T-helper 2 cell treated with Interferon-gamma antibody and Interleukin-4, amounts not matched to agents 5 μg/mL and 100 μg/mL, for 36 hours (primary cell): ENCODE measurements at places on chromosomes 5 and 9.

- peaks cover 86% of the 10 kb centered on the region for H3K27me3 ChIP-seq
- no peak overlapping the region for H3K4me3 ChIP-seq
- H3K4me1 ChIP-seq = no peaks in the 10 kb centered on the region
- no peak for DNase-seq
Observed at GRCh38 chr5:73301208-73301901, 128.4 kb downstream of the TMEM174 start.

GRCh38 chr9:136292026-136292538, 11.8 kb downstream of the CCDC187 start:
- no peaks in the 10 kb centered on the region for H3K36me3 ChIP-seq
- no peaks in the 10 kb centered on the region for H3K4me1 ChIP-seq
- no peak for DNase-seq
- H3K27ac ChIP-seq = no peak overlapping the region
- H3K4me3 ChIP-seq = no peak overlapping the region
- no peaks in the 10 kb centered on the region for H3K27me3 ChIP-seq

DNA sequence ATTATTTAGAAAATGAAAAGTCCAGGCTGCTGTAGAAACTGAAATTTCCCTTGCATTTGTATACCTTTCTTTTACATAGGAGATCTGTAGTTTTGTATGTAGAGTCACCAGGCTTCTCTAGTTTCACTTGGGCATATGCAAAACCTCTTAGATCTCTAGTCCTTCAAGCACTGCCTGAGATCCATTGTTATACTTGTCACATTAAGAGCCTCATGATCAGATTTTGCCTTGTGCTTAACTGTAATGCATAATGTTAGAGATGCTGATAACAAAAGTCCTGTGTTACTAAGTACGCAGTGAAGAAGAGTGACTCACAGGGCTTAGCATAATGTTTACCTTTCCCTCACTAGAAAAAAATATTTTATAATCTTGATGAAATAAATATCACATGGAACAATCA, 250.2 kb downstream of the CYLC2 start:
- H3K27ac ChIP-seq = no peak overlapping the region
- H3K36me3 ChIP-seq = no peaks in the 10 kb centered on the region
- DNase-seq = no peak
- H3K27me3 ChIP-seq = no peaks in the 10 kb centered on the region

- H3K27me3 ChIP-seq = no peaks in the 10 kb centered on the region
- no peaks in the 10 kb centered on the region for H3K36me3 ChIP-seq
- DNase-seq = peak; percentile 62
- no peak overlapping the region for H3K27ac ChIP-seq
- H3K4me3 ChIP-seq = no peak overlapping the region
- peaks cover 10% of the 10 kb centered on the region for H3K4me1 ChIP-seq
Observed at GRCh38 chr9:27784847-27785713, 211.8 kb upstream of the C9orf72 start.

- H3K27ac ChIP-seq = no peak overlapping the region
- no peak for DNase-seq
- H3K4me3 ChIP-seq = no peak overlapping the region
- peaks cover 5% of the 10 kb centered on the region for H3K4me1 ChIP-seq
Observed at GRCh38 chr5:59592101-59592500, 301.4 kb downstream of the PDE4D start.

DNA sequence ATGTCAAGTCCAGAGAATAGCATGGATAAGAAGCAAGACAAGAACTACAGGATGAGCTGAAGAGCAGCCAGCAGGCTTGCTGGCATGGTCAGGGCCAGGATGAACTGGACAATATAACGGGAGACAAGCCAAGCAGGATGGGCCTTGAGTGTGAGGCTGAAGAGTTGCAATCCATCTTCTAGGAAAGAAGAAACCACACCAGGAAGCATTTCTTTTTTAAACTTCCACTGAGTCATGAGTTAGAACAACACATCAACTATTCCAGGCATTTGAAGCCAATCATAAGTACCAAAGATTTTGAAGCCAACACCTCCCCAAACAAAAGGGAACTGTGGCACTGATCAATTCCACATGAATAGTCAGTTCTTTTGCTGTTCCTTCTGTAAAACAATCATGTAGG, 27.3 kb downstream of the SLC31A2 start:
- H3K36me3 ChIP-seq = peaks cover 64% of the 10 kb centered on the region
- no peak overlapping the region for H3K4me3 ChIP-seq
- H3K27ac ChIP-seq = no peak overlapping the region
- no peak for DNase-seq
- no peaks in the 10 kb centered on the region for H3K4me1 ChIP-seq

- DNase-seq = no peak
- no peak overlapping the region for H3K4me3 ChIP-seq
- H3K27me3 ChIP-seq = no peaks in the 10 kb centered on the region
- H3K36me3 ChIP-seq = peaks cover 2% of the 10 kb centered on the region
- peaks cover 7% of the 10 kb centered on the region for H3K4me1 ChIP-seq
- no peak overlapping the region for H3K27ac ChIP-seq
Observed at GRCh38 chr9:77710316-77710715, 62.2 kb upstream of the GNA14 start.

DNA sequence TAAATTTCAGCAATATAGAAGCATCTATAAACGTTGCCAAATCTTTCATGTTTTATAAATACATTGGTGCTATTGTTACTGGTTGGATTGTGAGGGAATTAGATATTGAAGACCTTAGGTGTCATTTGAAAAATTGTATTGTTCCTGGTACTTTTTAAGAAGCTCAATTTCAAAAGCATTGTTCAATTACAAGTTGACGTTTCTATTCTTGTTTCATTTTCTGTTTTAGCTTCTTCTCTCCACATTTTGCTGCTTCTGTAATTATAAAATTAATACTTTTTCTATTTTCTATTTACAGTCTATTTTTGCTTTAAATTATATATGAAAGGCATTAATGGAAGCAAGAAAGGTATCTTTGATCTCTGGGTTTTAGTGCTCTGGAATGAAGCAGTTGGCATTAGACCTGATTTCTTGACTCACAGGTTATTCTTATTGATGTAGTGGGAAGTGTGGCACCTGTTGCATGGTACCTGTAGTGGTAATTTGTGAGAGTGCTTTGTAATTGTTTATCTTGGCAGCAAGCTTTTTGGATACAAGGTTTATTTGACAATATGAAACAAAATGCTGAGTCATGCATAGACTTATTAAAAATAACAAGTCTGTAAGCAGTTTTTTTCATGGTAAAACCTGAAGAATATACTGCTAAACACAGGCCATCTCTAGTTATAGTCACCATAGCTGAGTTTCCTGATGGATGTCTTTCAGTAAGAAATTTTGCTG, 13.2 kb downstream of the MACIR start:
- peak overlapping the region; percentile 55 for H3K4me3 ChIP-seq
- H3K4me1 ChIP-seq = peaks cover 20% of the 10 kb centered on the region
- no peak for DNase-seq
- peak overlapping the region; percentile 28 for H3K27ac ChIP-seq
- peaks cover 13% of the 10 kb centered on the region for H3K36me3 ChIP-seq
- no peaks in the 10 kb centered on the region for H3K27me3 ChIP-seq

DNA sequence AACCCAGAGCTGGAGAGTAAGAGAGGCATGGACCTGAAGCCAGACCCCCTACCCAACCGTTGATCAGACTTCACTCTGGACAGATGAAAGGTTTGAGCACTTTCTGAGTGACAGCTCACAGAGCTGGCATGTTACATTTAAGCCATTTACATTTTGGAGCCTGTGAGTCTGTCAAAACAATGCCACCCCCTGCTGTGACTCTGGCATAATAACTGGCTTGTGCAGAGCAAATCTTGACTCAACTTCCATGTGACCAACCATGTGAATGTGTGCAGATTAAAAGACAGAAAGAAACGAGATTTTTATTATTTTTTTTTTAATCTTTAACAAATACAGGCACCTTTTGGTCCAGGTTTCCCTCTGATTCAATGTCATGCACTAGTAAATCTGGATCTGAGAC, 48.5 kb downstream of the MFAP3 start:
- no peak overlapping the region for H3K4me3 ChIP-seq
- no peaks in the 10 kb centered on the region for H3K36me3 ChIP-seq

- H3K4me3 ChIP-seq = no peak overlapping the region
- no peak overlapping the region for H3K27ac ChIP-seq
- H3K36me3 ChIP-seq = no peaks in the 10 kb centered on the region
- no peak for DNase-seq
Observed at GRCh38 chr9:12856603-12857002, 81.8 kb downstream of the LURAP1L start.

- no peaks in the 10 kb centered on the region for H3K36me3 ChIP-seq
- no peak for DNase-seq
- H3K27me3 ChIP-seq = peaks cover 5% of the 10 kb centered on the region
- H3K4me3 ChIP-seq = no peak overlapping the region
- no peak overlapping the region for H3K27ac ChIP-seq
- H3K4me1 ChIP-seq = peaks cover 1% of the 10 kb centered on the region
Observed at GRCh38 chr9:130476151-130476730, 31.5 kb downstream of the ASS1 start.
